ENCODE measurements at places on chromosomes 6 and 20.
A peak's percentile ranks its signal among the peaks of the same experiment; 100 is the strongest.

DNA sequence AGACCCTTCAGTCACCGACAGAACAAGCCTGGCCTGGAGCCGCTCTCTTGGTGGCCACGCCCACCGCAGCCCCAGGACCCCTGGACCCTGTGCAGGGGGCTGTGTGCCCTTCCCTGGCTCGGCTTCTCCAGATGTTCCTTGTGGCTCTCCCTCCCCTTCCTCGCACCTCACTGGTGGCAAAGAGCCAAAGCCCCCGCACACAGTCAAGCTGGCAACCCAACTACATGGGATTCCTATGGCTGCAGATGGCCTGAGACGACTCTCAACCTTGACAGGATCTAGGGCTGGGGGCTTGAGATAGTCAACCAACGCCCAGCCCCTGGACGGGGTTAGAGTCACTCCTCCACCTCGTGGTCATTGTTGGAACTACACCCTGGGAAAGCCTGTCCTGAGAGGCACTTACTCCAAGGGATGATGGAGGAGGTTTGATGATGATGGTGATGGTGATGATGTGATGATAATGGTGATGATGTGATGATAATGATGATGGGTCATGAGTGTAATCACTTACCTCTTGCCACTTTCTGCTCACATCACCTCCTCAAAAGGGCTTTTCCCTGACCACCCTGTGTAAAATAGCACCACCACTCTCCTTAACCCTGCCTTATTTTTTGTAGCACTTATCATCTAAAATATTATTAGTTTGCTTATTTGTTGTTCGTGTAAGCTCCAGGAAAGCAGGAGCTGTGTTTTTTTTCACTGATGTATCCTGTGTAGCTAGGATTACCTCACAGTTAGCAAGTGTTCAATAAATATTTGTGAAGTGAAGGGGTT lies 278.4 kb downstream of the LRFN2 start:
- DNase-seq: peak; percentile 28

DNA sequence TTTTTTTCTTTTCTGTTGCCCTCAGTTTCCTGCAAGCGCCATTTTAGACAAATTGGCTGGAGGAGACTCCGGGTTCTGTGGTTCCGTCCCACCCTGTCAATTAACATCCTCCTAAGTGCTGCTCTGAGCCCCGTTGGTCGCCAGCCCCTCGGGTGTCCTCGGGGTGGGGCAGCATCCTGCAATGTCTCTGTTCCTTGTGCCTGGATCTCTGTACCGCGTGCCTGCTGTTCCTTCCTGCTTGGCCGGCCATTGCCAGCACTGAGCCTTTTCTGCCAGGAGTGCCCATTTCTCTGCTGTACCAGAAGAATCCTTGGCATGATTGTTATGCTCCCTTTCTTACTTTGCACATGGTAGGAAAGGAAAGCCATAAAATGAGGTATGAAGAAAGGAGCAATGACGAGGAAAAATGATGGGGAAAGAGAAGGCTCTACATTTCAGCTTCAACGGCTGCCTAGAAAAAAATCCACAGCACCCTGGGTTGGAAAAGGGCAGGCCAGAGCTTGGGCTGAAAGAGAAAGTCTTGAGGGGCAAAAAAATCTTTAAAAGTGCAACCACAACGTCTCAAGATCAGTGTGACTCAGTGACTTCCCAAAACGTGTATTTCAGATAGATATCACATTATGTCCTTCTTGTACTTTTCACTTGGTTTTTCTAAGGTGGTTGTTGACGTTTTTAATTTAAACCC lies 256.7 kb downstream of the CLIC5 start:
- no peak for DNase-seq

GRCh38 chr6:159594106-159594749 lies 98.8 kb downstream of the SOD2 start:
- DNase-seq: no peak

GRCh38 chr6:28251661-28252008 lies 434 bp downstream of the ZKSCAN4 start:
- DNase-seq: no peak

DNA sequence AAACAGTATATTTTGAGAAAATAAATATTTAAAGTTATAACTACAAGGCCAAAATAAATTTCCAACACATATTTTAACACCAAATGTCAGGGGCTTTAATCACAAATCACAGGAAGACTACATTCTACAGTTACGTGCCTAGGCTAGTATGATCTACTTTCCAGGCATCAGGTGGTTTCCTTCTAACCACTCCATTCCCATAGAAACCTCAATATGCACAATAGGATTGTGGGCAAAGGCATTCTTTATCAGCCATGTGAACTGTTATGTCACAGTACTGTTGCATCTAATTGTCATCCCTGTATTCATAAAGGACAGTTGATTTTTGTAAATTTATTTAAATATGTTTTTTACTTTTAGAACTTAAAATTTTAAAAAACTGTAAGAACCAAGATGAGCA lies 32.4 kb downstream of the ATG5 start:
- DNase-seq: no peak
